Activated CD4-positive, alpha-beta T cell treated with anti-CD3 and anti-CD28 coated beads, Interleukin-2, Interleukin-6, amounts not matched to agents 100 ng/mL and 50 ng/mL, durations not matched to agents 16 hours and 8 hours (primary cell): ENCODE measurements at places on chromosomes 1 and 21.
A peak's percentile ranks its signal among the peaks of the same experiment; 100 is the strongest.

GRCh38 chr21:22020221-22020620, 1022.0 kb downstream of the NCAM2 start:
- no peak for DNase-seq

GRCh38 chr1:221240690-221241089, 361.4 kb downstream of the HLX start:
- DNase-seq: no peak

DNA sequence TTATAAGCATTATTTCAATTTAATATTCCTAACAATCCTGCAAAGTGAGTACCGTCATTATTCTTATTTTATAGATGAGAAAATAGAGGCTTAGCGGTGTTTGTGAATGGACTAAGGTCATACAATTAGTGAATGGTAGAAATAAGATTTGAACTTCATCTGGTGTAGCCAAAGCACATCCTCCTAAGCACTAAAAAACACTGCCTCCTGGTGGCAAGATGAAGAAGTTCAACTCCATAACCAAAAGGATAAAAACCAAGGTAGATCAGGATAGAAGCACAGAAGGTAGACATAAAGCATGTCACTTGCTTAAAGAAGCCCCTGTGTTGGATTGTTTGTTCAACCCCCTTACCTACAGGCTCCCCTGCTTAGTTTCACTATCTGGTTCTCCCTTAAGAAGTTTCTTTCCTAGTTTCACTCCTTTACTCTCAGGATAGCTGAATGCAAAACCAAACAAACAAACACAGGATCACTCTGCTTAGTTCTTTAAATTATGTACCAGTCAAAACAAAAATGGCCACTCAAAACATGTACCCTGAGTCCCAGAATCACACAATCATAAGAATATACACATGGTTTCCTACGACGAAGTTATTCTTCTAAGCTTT, 12.7 kb upstream of the AIM2 start:
- peak; percentile 59 for DNase-seq

- no peak for DNase-seq
These were observed 16.6 kb downstream of the ADARB1 start for GRCh38 chr21:45090966-45091365.

- no peak for DNase-seq
These were observed 176.6 kb downstream of the VPS13D start for GRCh38 chr1:12406211-12407021.

GRCh38 chr1:151474745-151475144, 15.5 kb upstream of the POGZ start:
- no peak for DNase-seq

DNA sequence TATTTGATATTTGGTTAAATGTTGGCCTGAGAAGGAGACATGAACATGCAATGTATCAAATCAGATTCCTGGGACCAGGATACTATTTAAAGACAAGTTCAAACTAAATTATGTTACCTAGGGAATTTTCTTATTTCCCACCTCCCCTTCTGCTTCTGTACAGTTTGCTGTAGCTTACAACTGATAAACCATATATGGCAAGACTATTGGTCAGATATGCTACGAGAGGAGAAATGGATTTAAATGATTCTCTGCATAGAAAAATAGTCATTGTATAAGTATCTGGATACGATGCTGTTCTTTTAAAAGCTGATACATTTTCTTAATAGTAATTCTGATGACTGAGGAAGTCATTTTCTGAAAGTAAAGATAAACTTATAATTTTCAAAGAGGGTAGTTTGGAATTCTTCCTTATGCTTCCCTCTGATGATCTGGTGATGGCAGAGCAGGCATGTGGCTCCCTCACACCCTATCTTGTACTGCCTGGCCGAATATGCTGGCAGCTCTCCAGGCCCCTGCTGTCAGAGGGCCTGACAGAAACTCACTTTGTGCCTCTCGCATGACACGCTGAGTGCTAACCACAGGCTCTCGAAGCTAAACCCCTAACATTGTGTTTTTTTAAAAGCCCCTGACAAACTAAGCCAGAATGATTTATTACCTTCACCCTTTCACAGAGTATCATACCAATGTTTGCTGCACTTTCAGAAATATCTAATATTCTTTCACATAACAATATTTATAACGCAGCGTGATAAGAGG, 19.4 kb downstream of the RRP15 start:
- no peak for DNase-seq

GRCh38 chr1:40627987-40628902, 37.2 kb downstream of the RIMS3 start:
- peak; percentile 75 for DNase-seq

GRCh38 chr1:227790868-227791267, 24.6 kb upstream of the PRSS38 start:
- no peak for DNase-seq

- DNase-seq: no peak
These were observed 29.6 kb downstream of the SETD4 start for GRCh38 chr21:36030581-36031189.

DNA sequence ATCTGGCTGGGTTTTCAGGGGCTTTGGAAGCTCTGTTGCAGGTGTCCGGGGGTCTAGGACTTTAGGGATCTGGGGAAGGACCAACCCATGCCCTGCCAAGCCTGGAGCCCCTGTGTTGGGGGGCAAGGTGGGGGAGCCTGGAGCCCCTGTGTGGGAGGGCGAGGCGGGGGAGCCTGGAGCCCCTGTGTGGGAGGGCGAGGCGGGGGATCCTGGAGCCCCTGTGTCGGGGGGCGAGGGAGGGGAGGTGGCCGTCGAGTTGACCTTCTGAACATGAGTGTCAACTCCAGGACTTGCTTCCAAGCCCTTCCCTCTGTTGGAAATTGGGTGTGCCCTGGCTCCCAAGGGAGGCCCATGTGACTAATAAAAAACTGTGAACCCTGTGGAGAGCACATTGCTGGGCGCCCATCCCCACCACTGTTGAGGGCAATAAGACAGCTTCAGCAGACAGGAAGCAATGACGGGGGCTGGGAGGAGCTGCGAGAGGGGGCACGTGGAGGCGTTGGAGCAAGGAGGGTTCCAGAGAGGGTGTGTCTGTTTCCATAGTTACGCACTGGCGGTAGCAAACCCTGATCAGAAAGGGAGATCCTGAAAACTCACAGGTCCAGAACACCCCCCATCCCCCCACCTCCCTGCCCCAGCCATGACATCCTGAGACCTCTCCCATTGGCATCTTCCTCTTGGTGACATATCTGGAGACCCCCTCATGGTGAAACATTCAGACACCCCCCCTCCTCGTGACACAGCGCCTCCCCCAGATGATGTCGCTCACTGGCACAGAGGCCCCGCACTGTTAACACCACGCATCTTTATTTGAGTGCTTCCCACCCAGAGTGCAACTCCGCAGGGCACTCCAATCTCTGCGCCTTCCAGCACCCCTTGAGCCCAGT, 8.4 kb downstream of the MYBPH start:
- DNase-seq: no peak

GRCh38 chr1:97502360-97502759, 418.5 kb downstream of the DPYD start:
- no peak for DNase-seq

DNA sequence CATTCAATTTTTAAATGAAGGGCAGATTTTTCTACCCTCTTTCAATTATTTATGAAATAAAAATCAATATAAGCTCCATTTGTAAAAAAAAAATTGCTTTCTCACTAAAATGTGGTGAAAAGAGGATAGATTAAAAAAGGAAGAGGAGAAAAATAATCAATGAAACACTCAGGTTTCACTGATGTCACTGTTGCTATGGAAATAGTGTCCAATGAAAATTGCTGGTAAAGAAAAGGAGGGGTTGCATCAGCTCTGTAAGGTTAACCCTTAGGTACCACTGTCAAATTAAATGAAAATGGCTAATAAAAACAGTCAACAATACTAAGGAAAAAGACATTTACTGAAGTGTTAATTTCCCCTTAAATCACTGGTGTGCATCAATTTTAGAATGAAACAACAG, 91.6 kb upstream of the TTC39A start:
- peak; percentile 35 for DNase-seq

GRCh38 chr1:203089001-203089650, 3.3 kb upstream of the MYOG start:
- no peak for DNase-seq

GRCh38 chr1:67158401-67158800, 7.9 kb upstream of the IL23R start:
- no peak for DNase-seq

GRCh38 chr1:168561989-168562388, 14.4 kb upstream of the XCL1 start:
- no peak for DNase-seq

GRCh38 chr1:117802531-117803257, 126.7 kb downstream of the GDAP2 start:
- no peak for DNase-seq

DNA sequence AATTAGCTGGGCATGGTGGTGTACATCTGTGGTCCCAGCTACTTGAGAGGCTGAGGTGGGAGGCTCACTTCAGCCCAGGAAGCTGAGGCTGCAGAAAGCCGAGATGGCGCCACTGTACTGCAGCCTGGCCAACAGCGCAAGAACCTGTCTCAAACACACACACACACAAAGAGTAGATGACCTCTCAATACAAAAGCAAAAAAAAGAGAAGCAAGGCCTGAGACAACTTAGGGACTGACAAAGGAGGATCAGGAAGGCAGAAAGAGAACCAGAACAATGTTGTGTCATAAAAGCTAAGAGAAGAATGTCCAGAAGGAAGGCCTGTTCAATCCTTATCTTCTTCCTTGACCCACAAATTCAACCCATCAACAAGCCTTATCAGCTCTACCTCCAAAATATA, 18.5 kb downstream of the WASF2 start:
- DNase-seq: no peak

DNA sequence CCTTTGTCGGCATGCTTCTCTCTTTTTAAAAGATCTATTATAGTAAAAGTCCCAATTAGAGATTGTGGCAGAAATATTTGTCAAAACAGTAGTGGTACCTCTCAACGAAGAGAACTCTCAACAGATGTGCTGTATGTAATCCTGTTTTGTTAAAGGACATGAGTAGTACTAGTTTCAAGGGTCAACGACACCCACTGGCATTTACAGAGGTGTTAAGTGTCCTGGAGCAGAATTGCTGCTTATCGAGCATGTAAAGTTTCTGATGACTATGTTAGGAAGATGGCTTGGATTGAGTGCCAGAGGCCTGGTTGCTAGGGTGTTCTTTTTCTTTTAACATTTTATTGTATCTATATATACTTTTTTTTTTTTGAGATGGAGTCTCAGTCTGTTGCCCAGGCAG, 27.1 kb downstream of the CELF3 start:
- DNase-seq: no peak

DNA sequence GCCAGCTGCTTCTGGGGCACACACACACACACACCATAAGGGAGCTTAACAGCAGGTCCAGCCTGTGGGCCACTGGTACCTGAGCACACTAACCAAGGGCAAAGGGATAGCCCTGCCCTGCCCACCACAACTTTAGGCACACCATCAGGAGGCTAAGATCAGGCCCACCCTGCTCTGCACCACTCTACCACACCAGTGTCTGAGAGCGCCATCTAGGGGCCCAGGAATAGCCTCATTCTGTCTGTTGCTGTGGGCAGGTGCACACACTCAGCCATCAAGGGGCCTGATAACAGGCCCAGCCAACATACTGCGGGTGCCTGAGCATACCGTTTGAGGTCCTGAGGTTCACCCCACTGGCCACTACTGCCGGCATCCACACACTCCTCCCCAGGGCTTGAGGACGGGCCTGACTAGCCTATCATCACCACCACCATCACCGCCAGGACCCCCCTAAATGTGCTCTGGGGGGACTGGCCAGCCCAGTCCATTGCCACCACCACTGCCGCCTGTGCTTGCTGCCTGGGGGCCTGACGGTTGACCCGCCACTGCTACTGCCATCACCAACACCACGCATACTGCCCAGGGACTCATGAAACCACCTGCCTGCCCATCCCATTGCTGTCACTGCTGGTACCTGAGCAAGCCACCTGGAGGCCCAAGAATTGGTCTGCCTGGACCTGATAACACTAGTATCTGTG, 31.3 kb downstream of the NSL1 start:
- DNase-seq: peak; percentile 75

DNA sequence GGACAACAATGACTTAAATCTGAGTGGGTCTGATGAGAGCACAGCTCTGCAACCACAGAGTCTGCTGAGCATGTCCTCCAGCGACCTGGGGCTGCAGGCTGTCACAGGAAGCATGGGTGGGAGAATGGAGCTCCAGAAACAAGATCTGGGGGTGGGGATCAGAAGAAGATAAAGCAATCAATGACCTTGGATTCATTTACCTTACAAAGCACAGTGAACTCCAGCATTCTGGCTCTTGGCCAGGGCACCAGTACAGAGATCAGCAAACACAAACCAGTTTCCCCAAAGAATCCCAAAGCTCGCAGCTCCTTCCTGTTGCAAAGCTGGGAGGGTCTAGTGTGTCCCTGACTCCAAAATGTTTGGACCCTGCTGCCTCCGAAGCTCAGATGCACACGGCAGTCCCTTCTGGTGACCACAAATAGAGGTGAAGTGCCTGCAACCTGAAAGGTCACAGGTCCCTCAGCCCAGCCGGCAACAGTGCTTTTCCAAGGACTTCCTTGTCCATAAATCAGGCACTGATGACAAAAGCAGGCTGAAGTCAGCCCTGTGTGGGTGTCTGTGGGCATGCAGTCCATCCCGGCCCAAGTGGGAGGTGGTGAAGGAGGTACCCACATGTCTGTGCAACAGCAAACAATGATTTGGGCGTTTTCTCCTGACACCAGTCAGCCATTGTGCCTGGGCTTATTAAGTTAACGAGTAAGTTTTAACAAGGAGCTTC, 76.1 kb downstream of the SH3BGR start:
- no peak for DNase-seq
